Activated naive CD4-positive, alpha-beta T cell (primary cell): ENCODE measurements at places on chromosomes 6 and 20.

- no peak for DNase-seq
These were observed 585 bp upstream of the DSE start for GRCh38 chr6:116369964-116370759.

DNA sequence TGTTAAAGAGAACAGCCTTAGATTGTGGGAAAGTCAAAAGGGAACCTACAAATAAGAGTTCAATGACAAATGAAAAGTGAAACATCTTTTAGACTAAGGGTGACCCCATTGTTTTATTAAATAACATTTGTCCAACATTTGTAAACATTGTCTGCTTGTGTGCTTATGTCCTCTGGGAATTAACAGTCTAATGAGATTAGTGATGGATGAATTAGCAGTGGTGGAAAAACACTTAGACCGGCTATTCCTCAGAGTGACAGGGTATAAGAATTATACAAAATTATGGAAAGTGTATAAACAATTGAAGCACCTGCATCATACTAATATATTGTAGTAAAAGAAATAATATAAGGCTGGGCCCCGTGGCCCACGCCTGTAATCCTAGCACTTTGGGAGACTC is 29.3 kb upstream of the HFE start:
- DNase-seq, result no peak

- DNase-seq, result no peak
These were observed 86.4 kb downstream of the RSPH3 start for GRCh38 chr6:158913580-158913979.

- no peak for DNase-seq
These were observed 106.2 kb downstream of the ERMARD start for GRCh38 chr6:169857343-169858292.

GRCh38 chr6:7086488-7086887 is 21.3 kb upstream of the RREB1 start:
- DNase-seq, result no peak

- DNase-seq, result no peak
These were observed 793 bp upstream of the FAM50B start for GRCh38 chr6:3848380-3848779.

- peak; percentile 47 for DNase-seq
These were observed 435 bp downstream of the KIFC1 start for GRCh38 chr6:33391922-33392594.

DNA sequence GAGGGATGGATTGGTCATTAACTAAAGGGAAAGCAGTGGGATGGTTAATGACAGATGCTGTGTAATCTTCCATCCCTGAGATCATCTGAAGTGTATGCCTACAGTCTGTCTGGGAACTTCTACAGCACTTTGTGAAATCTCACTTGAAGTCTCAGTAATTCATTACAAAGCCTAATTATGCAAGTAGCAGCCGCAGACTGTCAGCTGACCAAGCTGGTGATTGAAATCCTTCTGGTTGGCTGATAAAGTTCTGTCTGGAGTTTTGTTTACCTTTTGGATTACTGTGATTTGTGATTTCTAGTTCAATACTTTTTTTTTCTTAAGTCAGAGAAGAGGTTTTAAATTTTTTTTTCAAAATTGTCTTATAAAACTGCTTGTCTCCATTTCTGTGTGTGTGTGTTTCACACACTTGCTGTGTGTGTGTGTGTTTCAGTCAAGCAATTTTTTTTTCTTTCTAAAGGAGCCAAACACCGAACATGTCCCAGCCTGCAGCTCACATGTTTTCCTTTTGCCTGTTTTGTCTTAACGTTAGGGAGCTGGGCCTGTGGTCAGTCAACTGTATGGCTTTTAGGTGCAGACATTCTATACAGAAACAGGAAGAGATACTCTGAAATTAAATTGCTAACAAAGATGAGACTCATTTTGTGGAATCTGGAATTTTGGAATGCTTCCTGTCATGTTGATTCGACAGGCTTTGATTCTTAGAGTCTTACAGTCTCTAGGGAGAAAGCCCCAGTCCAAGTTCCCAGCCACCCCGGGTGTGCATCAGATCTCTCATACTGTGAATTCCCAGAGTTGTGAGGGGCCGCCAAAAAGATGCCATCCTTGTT is 28.5 kb upstream of the ADGRF4 start:
- no peak for DNase-seq

GRCh38 chr6:167776906-167777627 is 49.6 kb upstream of the AFDN start:
- no peak for DNase-seq

- DNase-seq, result no peak
These were observed 41.3 kb downstream of the FRK start for GRCh38 chr6:116019428-116019827.

GRCh38 chr6:2943564-2943955 is 27.8 kb downstream of the SERPINB6 start:
- DNase-seq, result no peak

GRCh38 chr6:53338304-53338703 is 10.4 kb downstream of the ELOVL5 start:
- DNase-seq, result no peak

GRCh38 chr6:54238396-54238795 is 69.8 kb upstream of the TINAG start:
- no peak for DNase-seq

- no peak for DNase-seq
These were observed 29.8 kb downstream of the ANKEF1 start for GRCh38 chr20:10064611-10065010.

GRCh38 chr6:138543657-138544056 is 44.4 kb upstream of the NHSL1 start:
- no peak for DNase-seq

DNA sequence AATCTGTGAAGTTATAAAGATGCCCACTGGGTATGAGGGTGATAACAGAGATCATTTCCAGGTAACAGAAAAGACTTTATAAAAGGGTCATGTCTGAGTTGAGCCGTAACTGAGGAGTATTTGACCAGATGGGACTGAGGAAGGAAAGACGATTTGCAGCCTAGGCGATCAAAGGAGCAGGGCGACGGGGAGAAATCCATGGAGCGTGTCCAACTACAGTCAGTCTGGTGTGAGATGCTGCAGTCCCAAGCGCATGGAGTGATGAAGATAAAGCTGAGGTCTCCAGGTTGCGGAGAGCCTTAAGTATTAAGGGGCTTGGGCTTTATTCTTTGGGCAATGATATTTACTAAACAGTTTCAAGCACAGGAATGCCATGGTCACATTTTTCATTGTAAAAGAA is 166.7 kb downstream of the PRKN start:
- no peak for DNase-seq

DNA sequence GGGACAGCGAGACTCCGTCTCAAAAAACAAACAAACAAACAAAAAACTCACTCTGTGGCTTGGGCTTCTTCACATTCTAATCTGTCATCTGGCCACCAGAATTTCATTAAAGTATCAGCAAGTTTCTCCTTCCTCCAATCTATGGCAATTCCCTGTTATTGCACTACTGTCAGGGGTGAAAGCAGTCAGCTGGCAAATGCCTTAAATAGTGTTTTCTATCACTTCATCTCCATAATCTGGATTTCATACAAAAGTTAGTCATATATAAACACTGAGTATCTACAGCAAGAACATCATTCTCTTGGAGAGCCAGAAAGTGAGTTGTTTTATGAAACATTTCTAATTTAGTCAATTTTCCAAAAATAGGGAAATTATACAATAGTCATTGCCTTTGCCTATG is 56.1 kb downstream of the PHACTR3 start:
- DNase-seq, result no peak

DNA sequence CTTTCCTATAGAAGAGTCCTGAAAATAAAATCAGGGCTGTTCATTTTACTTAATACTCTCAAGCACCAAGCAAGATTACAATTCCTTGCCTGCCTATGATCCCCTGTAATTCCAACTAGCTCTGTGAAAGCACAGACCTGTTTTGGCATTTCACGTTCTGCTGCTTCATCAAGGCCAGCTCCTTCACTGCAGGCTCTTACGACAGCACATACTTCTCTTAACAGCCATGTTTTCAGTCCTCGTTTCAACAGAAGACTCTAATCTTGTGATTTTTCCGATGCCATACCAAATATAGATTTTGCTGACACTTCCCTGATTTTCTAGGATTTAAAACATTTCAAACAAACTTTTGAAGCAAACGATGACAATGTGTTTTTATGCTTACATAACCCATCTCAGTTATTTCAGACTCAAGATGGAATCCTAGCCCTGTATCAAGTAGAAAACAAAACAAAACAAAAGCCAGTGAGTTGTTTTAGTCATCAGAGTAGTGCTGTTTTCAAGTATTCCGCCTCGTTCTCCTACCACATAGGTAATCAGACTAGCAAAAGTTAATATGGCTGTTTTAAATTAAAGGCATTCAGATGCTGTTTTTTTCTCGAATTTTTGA is 616.5 kb upstream of the CITED2 start:
- no peak for DNase-seq

- DNase-seq, result no peak
These were observed 29.8 kb upstream of the SYNJ2 start for GRCh38 chr6:157951828-157952227.

DNA sequence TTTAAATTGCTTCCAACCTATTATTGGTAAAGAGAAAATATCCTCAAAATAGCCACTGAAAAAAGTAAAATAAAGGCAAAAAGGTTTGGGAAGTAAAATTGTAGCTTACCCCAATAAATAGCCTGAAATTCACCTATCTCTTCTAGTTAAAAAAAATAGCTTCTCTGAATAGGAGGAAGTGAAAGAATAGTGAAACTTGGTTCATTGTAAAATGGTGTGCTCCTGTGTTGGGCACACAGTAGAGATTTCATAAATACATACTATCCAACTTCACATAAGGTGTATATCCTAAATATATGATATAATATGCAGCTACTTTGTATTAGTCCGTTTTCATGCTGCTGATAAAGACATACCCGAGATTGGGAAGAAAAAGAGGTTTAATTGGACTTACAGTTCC is 45.3 kb downstream of the CDK19 start:
- DNase-seq, result no peak

GRCh38 chr20:41413169-41413568 is 46.6 kb upstream of the EMILIN3 start:
- DNase-seq, result no peak

- DNase-seq, result no peak
These were observed 18.8 kb downstream of the SAMHD1 start for GRCh38 chr20:36932476-36933426.

DNA sequence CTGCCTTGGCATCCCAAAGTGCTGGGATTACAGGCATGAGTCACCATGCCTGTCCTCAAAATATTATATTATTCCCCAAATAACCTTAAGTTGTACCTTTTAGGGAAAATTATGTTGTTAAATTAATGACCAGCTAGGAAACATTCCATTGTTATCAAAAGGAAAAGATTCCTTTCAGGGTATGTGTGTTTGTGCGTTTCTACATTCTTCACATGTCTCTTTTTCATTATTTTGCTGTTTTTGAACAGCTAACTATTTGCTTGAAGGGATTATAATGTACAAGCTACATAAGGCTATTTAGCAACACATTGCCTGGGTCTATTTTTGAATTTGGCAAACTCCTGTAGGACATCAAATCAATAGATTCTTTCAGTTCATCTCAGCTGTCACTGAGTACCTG is 57.1 kb downstream of the GJA1 start:
- no peak for DNase-seq

DNA sequence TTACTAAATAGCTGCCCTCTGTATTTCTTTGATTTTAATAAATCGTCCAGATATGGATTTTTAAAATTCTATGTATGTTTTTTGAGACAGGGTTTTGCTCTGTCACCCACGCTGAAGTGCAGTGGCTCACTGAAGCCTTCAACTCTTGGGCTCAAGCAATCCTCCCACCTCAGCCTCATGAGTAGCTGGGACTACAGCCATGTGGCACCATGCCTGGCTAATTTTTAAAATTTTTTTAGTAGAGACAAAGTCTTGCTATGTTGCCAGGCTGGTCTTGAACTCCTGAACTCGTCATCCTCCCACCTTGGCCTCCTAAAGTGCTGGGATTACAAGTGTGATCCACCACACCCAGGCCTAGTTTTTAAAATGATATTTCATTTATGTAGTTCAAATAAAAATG is 47.4 kb upstream of the DDR1 start:
- no peak for DNase-seq

GRCh38 chr20:47927944-47928343 is 142.7 kb upstream of the SULF2 start:
- no peak for DNase-seq

DNA sequence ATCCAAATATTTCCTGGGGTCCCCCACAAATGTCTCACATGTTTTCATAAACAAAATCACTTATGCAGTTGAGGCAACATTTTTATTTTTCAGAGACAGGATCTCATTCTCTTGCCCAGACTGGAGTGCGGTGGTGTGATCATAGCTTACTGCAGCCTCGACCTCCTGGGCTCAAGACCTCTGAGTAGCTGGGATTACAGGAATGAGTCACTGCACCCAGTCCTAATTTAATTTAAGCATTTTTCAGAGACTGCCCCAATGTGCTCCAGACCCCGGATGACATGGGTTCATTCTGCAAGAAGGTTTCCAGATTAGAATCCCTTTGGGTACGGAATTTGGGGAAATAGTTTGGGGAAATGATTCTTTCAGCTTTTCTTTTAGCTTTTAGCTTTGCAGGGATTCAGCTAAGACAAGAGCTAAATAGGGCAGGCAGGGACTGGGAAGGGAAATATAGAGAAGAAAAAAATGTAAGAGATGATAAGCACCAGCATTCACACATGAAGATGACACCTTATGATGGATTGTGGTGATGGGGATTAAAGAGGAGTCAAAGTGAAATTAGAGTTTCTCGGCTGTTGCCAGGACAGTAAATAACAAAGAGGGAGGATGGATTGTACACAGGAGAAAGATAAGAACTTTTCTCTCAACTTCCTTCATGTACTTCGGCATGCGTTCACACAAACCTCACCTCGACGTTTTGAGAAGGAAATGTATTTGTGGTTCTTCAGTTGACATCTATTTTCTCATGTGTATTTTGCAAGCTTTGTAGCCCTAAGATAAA is 169.4 kb upstream of the TAB2 start:
- DNase-seq, result no peak

DNA sequence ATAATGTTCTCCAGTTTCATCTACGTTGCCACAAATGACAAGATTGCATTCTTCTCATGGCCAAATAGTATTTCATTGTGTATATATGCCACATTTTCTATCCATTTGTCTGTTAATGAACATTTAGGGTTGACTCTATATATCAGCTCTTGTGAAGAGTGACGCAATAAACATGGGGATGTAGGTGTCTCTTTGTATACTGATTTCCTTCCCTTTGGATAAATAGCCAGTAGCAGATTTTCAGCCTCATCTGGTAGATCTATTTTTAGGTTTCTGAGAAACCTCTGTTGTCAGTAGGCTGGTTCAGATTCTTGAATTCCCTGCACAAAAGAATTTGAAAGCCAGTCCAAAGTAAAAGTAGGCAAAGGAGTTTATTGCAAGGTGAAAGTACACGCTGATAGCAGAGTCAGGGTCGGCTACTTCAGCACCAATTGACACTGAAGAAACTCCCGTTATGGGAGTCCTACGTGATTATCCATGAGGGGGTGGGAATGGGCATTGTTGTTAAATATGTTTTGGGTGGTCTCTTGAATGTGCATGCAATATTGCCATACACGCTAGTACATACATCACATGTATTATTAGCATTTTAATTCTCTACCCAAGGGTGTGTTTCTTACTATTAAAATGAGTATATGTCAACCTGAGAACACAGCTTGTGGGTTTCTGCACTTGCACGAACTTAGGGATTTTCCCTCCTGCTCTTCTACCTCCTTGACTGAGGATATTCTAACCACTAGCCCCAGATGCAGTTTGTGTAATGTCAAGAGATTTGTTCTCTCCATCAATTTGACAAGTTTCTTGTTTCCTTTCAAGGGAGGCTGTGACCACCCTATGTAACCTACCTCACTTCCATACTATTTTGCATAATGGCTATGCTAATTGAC is 14.4 kb upstream of the SLC17A2 start:
- no peak for DNase-seq
